HFFc6 (cell line): ENCODE measurements at places on chromosomes 7 and 10. TPM values are rescaled to one million over a fixed set of nuclear protein-coding genes. Genes with fewer than 3 reads are reported as not detected.

Gene HK1
- total RNA-seq: 145 to 158 TPM (median 155 TPM) in 3 replicates

Gene HERC4
- 234 and 276 TPM in 2 replicates for total RNA-seq

Gene SEMA3A
- 56.9 to 76.4 TPM (median 67.5 TPM) in 3 replicates for total RNA-seq

DNA sequence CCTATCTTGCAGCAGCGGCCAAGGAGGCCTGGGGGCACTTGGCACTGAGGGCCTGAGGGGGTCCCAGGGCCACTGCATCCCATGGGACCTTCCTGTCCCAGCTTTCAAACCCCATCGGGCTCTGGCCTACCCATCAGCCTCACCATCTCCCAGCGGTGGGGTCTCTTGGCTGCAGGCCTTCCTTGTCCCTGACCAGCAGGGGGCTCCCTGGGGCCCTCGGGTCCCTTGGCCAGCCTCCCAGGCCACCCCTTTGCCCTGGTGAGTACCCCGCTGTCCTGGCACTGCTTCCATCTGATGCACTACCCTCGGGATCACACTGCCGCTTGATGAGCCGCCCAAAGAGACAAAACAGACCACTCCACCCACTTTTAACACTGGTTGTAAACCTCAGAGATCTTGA is 43.5 kb downstream of the YKT6 start:
- H3K36me3 ChIP-seq: no peaks in the 10 kb centered on the region
- no peak overlapping the region for H3K4me3 ChIP-seq
- no peak for DNase-seq
- no peaks in the 10 kb centered on the region for H3K4me1 ChIP-seq
- peaks cover 4% of the 10 kb centered on the region for H3K27me3 ChIP-seq

GRCh38 chr10:60454336-60454735 is 64.7 kb upstream of the ANK3 start:
- no peaks in the 10 kb centered on the region for H3K36me3 ChIP-seq
- H3K4me1 ChIP-seq: peaks cover 13% of the 10 kb centered on the region
- no peaks in the 10 kb centered on the region; the same call in 1 of the 2 replicates for H3K27me3 ChIP-seq
- H3K27ac ChIP-seq: no peak overlapping the region
- DNase-seq: no peak

DNA sequence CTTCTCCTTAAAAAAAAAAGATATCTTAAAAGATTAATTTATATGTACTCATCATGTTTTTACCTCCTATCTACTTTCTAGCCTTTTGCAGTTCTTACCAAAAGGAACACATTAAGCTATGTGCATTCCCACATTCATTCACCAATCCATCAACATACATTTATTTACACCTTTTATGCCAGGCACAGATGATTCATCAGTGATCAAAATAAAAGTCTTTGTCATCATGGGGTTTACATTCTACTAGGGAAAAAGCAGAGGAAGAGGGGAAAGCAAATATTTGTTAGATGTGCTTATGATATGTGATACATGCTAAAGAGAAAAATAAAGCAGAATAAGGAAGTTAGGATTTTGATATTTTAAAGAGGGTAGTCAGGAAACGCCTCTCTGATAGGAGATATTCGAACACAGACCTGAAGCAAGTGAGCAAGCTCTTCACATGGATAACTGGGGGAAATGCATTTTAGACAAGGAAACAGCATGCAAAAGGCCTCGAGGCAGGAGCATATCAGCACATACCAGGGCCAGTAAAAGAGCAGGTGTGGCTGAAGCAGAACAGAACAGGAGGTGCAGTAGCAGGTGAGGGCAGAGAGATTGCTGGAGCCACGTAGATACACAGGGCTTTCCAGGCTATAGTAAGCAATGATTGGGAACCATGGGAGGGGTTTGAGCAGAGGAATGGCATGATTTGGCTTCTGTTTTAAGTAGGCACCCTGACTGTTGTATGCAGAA is 67.4 kb downstream of the REEP3 start:
- no peak overlapping the region for H3K27ac ChIP-seq
- peaks cover 11% of the 10 kb centered on the region for H3K4me1 ChIP-seq
- DNase-seq: no peak
- peaks cover 3% of the 10 kb centered on the region; the same call in 1 of the 2 replicates for H3K36me3 ChIP-seq

- H3K4me3 ChIP-seq: no peak overlapping the region
- no peaks in the 10 kb centered on the region for H3K4me1 ChIP-seq
- no peak for DNase-seq
- H3K27ac ChIP-seq: no peak overlapping the region
- H3K27me3 ChIP-seq: peaks cover 3% of the 10 kb centered on the region; the same call in 1 of the 2 replicates
- no peaks in the 10 kb centered on the region for H3K36me3 ChIP-seq
Observed at GRCh38 chr10:126663328-126663727, 7.2 kb downstream of the C10orf90 start.

DNA sequence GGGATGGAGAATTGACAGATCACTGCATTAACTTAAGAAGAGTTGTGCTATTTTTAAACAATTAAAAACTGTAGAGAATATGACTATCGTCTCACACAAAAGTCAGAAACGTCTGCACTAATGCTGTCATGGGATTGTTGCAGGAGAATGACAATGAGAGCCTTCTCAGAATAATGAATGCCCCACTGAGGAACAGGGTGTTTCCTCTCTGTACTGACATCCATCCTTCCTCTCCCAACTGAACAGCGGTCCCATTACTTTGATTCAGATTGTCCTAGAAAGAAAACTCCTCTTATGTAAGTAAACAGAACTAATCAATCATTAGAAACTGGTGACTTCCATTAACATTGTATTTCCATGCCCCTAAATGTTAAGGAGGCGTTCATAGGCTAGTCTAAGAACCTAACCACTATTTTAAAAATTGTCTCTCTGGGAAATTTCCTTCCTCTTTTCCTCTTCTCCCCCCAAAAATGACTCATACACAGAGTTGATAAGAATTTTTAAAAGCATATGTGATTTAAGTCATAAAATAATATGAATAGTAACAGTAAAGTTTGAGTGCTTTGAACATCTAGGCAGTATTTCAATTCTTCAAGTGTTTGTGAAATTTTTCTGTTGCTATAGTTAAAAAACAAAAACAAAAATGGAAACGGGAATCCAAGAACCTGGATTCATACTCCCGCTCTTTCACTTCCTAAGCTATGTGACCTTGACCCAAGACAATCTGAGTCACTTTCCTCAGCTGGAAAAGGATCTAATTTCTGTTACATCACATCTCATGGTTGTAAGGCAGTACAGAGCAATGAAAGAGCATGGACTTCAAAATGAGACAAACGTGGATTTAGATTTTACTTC is 12.7 kb upstream of the MACC1 start:
- H3K4me3 ChIP-seq: no peak overlapping the region
- peak; percentile 35 for DNase-seq
- H3K27ac ChIP-seq: no peak overlapping the region
- H3K36me3 ChIP-seq: no peaks in the 10 kb centered on the region
